Prostate gland (tissue), 2 donors: ENCODE measurements at places on chromosomes 5 and 9. TPM values are rescaled to one million over a fixed set of nuclear protein-coding genes. Genes with fewer than 3 reads are reported as not detected.

DNA sequence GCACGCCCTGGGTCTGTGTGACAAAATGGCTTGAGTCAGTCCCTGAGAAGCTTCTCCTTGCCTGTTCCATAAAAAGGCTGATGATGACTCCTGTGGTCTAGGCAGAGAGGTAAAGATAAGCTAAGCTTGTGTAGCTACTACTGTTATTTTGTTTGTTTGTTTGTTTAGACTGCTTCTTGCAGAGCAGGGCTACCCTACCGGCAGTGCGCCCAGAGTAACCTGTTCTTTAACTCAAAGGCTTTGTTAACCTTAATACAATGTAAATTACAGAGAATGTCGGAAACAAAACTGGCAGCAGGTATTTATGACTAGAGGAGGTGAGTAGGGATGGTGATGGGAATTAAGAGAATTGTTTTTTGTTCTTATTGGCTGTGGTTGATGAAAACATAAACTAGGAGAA is 87.6 kb downstream of the F2RL2 start:
- DNase-seq, result no peak

- no peak for DNase-seq
Observed at GRCh38 chr9:127279717-127280285, 15.2 kb downstream of the GARNL3 start.

- DNase-seq, result no peak
Observed at GRCh38 chr5:21663082-21663481, 1190.1 kb downstream of the CDH12 start.

DNA sequence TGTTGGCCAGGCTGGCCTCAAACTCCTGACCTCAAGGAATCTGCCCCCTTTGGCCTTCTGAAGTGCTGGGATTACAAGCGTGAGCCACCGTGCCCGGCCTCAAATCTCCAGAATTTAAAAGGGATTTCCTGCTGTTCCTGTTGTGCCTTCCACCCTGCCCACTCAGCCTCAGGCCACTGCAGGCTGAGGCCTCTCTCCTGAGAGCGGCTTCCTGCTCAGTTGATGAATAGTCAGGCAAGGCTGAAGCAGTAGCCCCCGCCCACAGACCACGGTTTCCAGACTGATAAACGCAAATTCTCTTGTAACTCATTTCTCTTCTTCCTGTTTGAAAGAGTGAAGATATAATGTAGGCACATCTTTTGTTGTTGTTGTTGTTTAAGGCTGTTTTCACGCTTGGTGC is 127.0 kb upstream of the PLCXD3 start:
- DNase-seq, result no peak

- DNase-seq, result no peak
Observed at GRCh38 chr5:114726131-114726530, 364.3 kb downstream of the KCNN2 start.

GRCh38 chr9:114385397-114386181 is 2.2 kb downstream of the AKNA start:
- DNase-seq, result peak; percentile 44

- no peak for DNase-seq
Observed at GRCh38 chr9:2159521-2160454, 144.6 kb downstream of the SMARCA2 start.

DNA sequence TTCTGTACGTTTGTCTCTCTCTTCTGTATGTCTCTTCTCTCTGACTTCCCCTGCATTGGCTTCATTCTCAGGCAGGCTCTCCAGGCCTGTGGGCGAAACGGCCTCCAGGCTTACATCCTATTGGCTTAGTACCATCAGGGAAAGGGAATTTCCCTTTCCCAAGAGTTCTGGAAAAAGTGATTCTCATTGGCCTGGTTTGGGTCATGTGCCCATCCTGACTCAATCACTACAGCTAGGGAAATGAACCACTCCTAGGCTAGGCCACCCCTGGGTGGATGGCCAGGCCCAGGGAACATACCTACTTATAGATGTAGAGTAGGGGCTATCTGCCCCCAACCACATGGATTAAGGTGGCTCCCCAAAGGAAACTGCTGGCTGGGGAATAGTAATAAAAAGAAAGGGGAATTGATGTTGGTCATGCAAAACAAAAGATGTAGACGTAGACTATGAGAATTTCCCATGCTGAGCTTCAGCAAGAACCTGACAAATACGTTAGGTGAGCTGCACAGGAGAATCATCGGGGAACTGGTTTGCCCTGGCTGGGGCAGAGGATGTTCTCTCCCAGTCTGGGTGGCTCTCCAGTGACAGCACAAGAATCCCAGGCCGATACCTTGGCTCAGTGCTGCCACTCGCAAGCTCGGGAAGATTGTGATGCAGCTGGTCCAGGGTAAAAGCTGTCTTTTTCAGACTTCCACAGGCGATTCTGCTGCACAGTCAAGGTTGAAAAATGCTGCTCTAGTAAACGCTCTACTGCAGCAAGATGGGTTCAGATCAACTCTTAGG is 3.7 kb upstream of the EGR1 start:
- no peak for DNase-seq

GRCh38 chr5:145775411-145775810 is 59.7 kb downstream of the PRELID2 start:
- DNase-seq, result no peak

GRCh38 chr5:168118042-168118668 is 173.3 kb upstream of the WWC1 start:
- DNase-seq, result no peak

GRCh38 chr5:31366941-31367340 is 165.0 kb downstream of the DROSHA start:
- DNase-seq, result no peak

- DNase-seq, result no peak
Observed at GRCh38 chr5:107916731-107917725, 246.3 kb upstream of the EFNA5 start.

- peak; percentile 6 for DNase-seq
Observed at GRCh38 chr5:126003309-126003708, 419.9 kb upstream of the GRAMD2B start.

DNA sequence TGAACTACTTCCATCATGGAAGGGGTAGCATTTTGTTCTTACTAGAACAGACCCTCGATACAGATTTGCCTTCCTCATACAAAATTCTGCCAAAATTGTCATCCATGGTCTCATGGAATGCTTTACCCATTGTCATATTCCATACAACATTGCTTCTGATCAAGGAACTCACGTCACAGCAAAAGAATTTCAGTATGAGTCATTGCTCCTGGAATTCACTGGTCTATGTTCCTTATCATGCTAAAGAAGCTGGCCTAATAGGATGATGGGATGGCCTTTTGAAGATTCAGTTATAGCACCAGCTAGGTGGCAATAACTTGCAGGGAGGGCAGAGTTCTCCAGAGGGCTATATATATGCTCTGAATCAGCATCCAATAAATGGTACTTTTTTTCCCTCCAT is 18.2 kb upstream of the FNIP1 start:
- DNase-seq, result no peak

DNA sequence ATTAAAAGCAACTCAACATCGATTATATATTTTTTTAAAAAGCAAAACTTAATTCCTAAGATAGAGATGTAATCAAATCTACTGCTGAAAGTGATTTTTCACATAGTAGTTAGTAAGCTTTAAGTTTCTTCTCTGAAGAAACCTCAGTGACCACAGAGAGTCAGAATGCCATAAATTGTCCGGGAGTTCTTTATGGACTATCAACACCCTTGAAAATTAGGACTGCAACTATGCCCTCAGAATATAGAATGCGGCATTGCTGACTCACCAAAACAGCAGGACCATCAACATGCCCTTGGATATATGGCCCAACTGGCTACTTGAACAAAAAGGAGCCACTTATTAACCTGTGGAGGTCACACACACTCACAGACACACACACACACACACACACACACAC is 228.9 kb upstream of the SNX2 start:
- DNase-seq, result no peak

- no peak for DNase-seq
Observed at GRCh38 chr9:6931913-6932312, 174.1 kb downstream of the KDM4C start.

- DNase-seq, result no peak
Observed at GRCh38 chr9:121510766-121511550, 11.3 kb upstream of the GGTA1 start.

DNA sequence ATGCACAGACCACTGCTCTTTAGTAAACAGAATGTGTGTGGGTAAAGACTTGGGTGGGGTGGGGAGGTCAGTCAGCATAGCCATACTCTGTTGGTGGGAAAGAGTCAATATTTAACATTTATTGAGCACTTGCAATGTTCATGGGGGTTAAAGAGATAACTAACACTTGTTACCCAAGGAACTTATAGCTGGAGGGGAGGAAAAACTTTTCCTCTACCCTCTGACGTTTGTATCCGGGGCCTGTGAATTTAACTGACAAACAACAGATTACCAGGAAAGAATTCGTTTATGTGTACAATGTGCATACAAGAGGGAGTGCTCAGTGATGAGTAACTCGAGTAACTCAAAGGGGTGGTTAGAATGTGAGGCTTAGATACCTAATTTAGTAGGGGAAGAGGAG is 6.8 kb upstream of the CLINT1 start:
- DNase-seq, result no peak

DNA sequence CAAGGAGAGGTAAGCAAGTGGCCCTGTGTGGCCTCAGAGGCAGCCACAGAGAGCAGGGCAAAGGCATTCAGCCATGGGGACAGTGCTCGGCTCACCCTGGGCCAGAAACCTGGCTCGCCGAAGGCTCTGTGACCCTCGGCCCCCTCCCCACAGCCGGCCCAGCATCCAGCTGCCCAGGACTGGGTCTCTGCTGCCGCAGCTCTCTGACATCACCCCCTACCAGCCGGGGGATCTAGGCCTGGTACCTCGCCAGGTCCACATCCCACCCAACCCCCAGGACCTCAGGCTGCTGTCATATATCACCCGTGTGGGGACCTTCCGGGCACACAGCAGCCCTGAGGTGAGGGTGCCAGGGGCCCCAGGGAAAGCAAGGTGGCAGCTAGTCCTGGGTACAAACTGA is 2.6 kb downstream of the PTRH1 start:
- no peak for DNase-seq

DNA sequence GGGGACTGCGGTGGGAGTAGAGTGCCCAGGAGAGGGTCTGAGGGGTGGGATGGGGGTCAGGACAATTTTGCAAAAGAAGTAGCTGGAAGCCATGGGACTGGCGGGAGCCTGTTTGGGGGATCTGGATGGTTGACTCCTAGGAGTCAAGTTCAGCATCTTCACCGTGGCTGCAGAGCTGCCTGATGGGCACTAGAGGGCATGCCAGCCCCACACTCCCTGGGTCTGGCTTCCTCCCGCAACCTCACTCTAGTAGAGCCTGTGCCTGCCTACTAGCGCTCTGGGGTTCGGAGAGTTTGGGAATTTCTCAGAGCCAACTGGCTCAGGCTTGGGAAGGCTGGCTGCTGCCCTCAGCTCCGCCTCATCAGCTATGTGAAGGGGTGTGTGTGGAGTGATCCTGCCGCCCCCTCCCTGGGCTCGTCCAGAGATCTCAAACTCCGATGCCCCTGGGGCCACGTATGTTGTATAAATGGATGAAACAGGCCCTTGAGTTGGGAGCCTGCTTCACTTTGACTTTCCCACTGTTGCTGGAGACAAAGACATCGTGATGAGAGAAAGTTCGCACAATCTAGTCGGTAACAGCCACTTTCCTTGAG is 10.8 kb downstream of the TSPAN17 start:
- DNase-seq, result peak; percentile 58

DNA sequence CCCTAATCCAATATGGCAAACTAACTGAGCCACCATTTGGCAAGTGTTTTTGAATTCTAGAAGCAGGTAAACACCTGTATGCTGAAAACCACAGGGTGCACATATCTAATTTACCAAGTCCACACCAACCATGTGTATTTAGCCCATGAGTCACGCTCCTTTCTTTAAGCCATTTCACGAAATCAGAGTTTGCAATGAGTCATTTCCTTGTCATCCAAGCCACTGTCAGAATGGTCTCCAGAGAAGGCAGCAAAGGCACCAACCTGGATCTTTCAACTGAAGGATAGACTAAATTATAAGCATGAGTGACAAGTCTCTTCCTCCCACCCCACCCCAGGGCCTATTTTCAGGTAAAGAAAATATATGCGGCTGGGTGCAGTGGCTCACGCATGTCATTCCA is 110.0 kb downstream of the PAX5 start:
- DNase-seq, result no peak

DNA sequence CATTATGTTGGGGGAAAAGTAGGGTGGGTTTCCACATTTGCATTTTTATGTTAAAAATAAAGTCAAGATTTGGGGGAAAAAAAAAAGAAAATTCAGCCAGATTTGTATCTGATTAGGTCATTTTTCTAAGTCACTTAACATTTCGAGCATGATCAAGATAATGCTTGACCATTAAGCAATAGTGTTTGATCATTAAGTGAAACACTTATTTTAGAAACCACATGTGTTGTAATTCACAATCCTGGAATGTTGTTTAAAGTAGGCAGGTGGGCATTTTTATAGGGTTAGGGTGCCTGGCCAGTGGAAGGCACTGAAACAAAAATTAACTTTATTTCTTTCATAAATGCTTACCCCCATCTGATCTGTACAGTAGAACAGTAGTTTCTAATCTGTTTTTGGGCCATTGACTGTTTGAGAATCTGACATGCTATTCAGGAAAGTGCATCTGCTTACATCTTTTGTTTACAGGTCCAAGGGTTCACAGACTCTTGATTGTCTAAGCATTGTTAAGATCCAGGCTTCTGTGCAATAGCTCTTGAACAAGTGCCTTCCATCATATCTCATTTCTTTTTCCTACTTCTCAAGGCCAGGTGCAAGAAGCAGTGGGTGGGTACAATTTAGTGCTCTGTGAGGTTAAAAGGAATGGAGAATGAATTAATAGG is 9.1 kb downstream of the ZCCHC9 start:
- DNase-seq, result no peak

- DNase-seq, result no peak
Observed at GRCh38 chr5:111813537-111813936, 56.5 kb upstream of the NREP start.

DNA sequence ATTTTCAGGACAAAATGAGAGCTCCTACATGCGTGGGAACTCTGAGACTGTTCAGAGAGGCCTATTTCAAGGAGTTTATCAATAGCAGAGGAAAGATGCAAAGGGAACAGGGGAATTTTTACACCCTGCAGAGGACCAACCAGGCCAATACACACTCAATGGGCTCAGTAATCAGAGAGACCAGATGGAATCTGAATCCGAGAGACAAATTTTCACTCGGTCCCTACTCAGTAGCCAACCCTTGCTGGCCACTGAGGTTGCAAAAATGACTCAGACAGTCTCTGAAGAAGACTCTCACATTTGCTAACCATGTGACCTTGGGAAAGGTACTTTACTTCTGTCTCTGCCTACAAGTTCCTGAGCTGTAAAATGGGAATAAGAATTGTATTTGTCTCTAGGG is 479.4 kb downstream of the CDK5RAP2 start:
- DNase-seq, result no peak

- DNase-seq, result no peak
Observed at GRCh38 chr9:3296536-3296935, 229.3 kb downstream of the RFX3 start.

The MELK gene
- 21.0 TPM for total RNA-seq

The NR5A1 gene
- total RNA-seq, result 88.4 TPM

The HAVCR1 gene
- total RNA-seq, result not detected

The LRRC19 gene
- not detected for total RNA-seq

The NPR3 gene
- total RNA-seq, result 23.9 TPM

The CDH9 gene
- total RNA-seq, result not detected

The WNK2 gene
- 77.9 TPM for total RNA-seq

The IARS1 gene
- total RNA-seq, result 58.3 TPM

The PIP5K1B gene
- total RNA-seq, result 1.6 TPM

The ZNF782 gene
- total RNA-seq, result 15.8 TPM

The GPX8 gene
- total RNA-seq, result 16.0 TPM

The C5orf52 gene
- not detected for total RNA-seq

The CDC20B gene
- not detected for total RNA-seq

The CLTA gene
- 259 TPM for total RNA-seq

The CCDC192 gene
- total RNA-seq, result not detected

The ASTN2 gene
- 113 TPM for total RNA-seq

The ARHGAP26 gene
- 11.7 TPM for total RNA-seq

The EGFL7 gene
- 118 TPM for total RNA-seq

The RXRA gene
- total RNA-seq, result 69.5 TPM

The HAPLN1 gene
- 0.14 TPM for total RNA-seq
